Thoracic aorta endothelial cell (primary cell): ENCODE measurements at places on chromosomes 1 and 21. TPM values are rescaled to one million over a fixed set of nuclear protein-coding genes. Genes with fewer than 3 reads are reported as not detected.

HAPLN2 gene
- not detected in 2 replicates for total RNA-seq

P3H1 gene
- total RNA-seq, result 107 and 149 TPM in 2 replicates

ZMYM1 gene
- total RNA-seq, result 33.6 and 49.5 TPM in 2 replicates

DCLRE1B gene
- total RNA-seq, result 10.5 and 12.8 TPM in 2 replicates

NCF2 gene
- total RNA-seq, result not detected in 2 replicates

SELENBP1 gene
- total RNA-seq, result 11.3 and 12.1 TPM in 2 replicates

CRP gene
- 0.29 TPM in 1 of 2 replicates, not detected in the other for total RNA-seq

CACNA1E gene
- total RNA-seq, result not detected in 2 replicates

FLAD1 gene
- 21.6 and 22.3 TPM in 2 replicates for total RNA-seq

SLC9C2 gene
- total RNA-seq, result not detected in 2 replicates

RERE gene
- total RNA-seq, result 55.8 and 94.8 TPM in 2 replicates

PGBD5 gene
- total RNA-seq, result under 0.01 and 0.07 TPM in 2 replicates

CRABP2 gene
- 0.72 and 1.2 TPM in 2 replicates for total RNA-seq

RNU1-2 gene
- total RNA-seq, result under 0.01 TPM in 2 replicates

KLHDC7A gene
- not detected in 2 replicates for total RNA-seq

SFN gene
- not detected in 2 replicates for total RNA-seq

FAM177B gene
- not detected in 2 replicates for total RNA-seq

SRGAP2B gene
- 78.2 and 120 TPM in 2 replicates for total RNA-seq
